ENCODE measurements at places on chromosomes 3 and 15. TPM values are rescaled to one million over a fixed set of nuclear protein-coding genes. Genes with fewer than 3 reads are reported as not detected.

Gene DNAJB11
- total RNA-seq, result 47.0 TPM

- no peak for DNase-seq
Measured at GRCh38 chr3:47586746-47587145, 8.1 kb upstream of the CSPG5 start.

DNA sequence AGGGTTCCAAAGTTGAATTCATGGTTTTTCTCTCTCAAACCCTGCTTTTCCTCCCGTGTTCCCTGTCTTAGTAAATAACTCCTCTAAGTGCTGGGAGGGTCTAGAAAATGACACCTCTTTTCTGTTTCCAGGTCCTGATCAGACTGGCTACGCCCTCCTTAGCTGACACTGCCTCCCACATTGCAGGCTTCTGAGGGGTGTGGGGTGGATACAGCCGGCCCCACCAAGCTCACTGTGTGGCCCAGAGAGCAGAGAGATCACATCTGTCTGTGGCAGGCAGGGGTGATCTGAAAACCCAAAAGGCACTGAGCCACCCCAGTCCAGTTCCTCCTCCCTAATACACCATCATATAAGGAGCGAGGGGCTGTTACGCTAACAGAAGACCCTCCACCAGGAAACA lies 62.7 kb downstream of the BDH1 start:
- DNase-seq, result no peak

Gene RAD18
- total RNA-seq, result 6.6 TPM

- DNase-seq, result no peak
Measured at GRCh38 chr3:192239956-192240355, 487.4 kb downstream of the FGF12 start.

Gene ACKR2
- total RNA-seq, result 5.6 TPM

DNA sequence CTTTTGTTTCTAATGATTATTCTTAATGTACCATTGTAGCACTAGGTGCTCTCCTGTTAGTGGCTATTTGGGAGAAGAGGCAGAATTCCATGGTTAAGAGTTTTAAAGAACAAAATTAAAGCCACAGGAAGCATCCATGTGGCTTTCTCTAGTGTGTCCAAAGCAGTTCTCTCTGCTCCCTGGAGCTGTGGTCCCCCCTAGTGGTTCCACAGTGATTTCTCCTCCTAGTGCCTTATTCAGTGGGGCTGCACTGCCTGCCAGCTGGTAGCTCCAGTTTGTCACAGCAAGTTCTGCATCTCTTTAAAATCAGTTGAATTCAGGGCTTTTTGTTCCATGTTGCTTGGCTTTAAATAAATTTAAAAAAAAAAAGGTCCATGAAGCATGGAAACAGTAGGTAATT lies 39.6 kb upstream of the FAM98B start:
- no peak for DNase-seq

- no peak for DNase-seq
Measured at GRCh38 chr3:148792516-148792915, 35.1 kb upstream of the CPB1 start.

DNA sequence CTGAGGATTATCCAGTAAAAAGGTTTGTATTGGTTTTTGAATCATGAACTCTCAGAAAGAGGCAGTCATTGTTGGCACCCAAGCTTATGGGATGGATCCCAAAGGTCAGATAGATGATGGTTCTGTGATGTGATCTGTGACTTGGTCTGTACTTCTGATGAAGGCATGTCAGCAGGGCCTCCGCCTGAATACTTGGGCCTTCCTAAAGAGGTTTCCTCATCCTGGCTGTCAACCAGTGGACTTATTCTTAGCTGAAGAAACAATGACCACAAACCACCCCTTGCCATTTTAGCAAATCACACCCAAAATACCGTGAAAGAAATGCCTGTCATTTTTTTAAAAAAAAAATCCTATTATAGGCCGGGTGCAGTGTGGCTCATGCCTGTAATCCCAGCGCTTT lies 48.2 kb upstream of the SLC9A9 start:
- no peak for DNase-seq

Gene MEGF11
- not detected for total RNA-seq

GRCh38 chr15:50192164-50192563 lies 10.2 kb downstream of the SLC27A2 start:
- no peak for DNase-seq

Gene HACD3
- 27.9 TPM for total RNA-seq

GRCh38 chr3:107951126-107951525 lies 139.7 kb downstream of the CD47 start:
- DNase-seq, result no peak

Data from mesenteric fat pad (tissue), 1 donor.